ENCODE measurements at places on chromosomes 5 and 9.
A peak's percentile ranks its signal among the peaks of the same experiment; 100 is the strongest.

GRCh38 chr5:136028782-136029742 lies at the start of gene TGFBI:
TSS of gene TGFBI (plus strand) at chr5:136028988. CDS start at chr5:136029056, 68 bp downstream.
- no peak for DNase-seq

GRCh38 chr9:86328156-86328555 lies 26.1 kb downstream of the TUT7 start:
- DNase-seq, result no peak

- no peak for DNase-seq
Measured at GRCh38 chr5:32692036-32692746, 18.9 kb upstream of the NPR3 start.

DNA sequence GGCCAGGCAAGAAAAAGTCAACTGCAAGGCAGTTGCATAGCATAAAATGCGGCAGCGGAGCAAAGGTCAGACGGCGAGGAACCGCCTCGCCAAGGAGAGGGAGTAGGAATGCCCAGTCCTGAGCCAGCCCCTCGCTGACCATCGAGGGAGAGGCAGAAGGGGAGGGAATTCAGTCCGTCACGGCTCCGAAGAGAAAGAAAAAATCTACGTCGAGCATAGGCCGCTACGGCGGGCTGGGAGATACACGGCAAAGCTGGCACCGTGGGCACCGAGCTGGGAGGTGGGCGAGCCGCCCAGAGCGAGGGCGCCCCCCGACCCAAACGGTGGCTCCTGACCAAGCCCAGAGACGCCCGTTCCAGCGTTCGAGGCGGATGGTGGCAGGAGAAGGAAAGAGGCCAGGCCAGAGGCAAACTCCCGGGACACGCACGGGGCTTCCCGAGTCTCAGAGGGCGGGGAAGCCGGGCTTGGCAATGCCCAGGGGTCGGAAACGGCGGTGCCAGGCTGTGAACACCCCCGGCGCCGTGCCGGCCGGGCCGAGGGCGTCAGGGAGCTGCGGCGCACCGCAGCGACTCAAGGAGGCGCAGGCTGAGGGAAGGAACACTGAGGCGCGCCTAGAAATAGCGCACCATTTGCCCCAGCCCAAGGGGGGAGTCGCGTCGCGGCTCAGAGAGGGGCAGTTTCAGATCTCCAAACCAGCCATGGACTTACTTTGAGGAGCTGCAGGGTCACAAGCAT lies 518 bp downstream of the SPRY4 start:
- no peak for DNase-seq

GRCh38 chr5:89309268-89309667 lies 426.3 kb upstream of the MEF2C start:
- no peak for DNase-seq

DNA sequence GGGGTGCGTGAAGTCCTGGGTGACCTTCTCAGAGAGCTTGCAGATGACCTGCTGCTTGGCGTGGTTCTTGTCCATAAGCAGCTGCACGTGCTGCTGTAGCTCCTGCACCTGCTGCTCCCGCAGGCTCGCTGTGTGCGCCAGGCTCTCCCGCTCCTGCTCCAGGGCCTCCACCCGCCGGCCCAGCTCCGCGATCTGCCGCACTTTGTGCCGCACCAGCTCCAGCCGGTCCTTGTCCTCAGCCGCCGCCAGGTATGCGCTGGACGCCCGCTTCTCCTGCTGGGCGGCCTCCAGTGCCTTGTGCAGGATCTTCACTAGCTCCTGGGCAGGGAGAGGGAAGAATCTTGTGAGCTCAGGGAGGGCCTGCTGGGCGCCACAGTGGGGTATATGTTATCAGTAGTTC lies 28.5 kb upstream of the CORO2A start:
- no peak for DNase-seq

DNA sequence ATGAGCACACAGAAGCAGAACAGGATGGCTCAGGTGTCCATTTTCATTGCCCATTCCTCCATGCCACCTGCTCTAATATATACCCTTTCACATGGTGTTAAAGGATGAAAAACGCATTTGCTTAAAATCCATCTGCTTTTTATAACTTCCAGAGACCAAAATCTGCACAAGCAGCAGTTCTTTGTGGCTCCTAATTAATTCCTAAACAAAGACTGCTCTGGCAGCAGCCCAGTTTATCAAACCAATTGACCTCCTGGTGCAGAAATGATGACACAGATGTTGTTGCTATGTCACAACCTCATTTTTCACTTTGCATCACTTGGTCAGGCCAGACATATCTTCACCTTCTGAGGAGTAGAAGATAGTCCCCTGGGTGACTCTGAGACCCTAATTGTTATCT lies 141.2 kb downstream of the ASTN2 start:
- no peak for DNase-seq

- peak; percentile 86 for DNase-seq
Measured at GRCh38 chr5:142316051-142316450, 8.8 kb downstream of the SPRY4 start.

GRCh38 chr5:122515709-122516431 lies 203.8 kb downstream of the SNCAIP start:
- peak; percentile 82 for DNase-seq

DNA sequence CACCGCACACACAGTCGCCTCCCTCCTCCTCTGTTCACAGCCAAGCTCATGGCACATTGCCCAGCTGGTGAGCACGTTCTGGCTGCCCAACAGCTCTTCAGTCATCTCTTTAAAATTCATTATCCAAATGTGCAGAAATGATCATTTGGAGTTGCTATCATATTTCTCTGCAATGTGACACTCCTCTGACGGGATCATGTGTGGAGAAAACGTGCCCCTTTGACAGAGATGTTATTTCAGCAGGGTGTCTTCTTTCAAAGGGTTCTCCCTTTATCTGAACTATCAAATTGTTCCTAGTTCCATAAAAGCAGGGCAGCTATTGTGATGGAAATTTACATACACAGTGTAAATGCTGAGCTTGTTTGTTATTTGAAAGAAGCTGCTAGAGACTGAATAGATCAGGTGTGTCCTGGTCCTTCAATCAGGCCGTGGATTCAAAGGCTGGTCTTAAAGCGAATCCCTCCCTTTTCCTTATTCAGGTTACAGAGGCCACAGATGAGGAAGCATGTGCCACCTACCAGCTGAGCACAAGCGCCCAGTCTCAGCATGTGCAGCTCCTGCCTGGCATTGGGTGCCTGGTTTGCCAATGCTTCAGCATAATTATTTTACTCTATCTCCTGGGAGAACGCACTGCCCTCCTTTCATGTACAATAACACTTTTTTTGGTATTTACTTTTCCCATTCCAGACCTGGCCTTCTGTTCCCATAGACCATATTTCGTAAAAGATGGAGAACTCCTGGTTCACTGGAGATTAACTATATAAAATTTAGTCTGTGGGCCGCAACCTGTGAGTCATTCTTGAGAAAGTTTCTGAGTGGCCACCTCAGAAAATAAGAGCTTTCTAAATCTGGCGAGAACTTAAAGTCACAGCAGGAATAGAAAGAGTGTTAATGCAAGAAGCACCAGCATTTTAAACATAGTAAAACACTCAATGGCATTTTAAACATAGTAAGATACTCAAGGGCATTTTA lies 433.7 kb downstream of the ENC1 start:
- DNase-seq, result peak; percentile 99

GRCh38 chr5:116695681-116696080 lies 121.1 kb upstream of the SEMA6A start:
- DNase-seq, result no peak

DNA sequence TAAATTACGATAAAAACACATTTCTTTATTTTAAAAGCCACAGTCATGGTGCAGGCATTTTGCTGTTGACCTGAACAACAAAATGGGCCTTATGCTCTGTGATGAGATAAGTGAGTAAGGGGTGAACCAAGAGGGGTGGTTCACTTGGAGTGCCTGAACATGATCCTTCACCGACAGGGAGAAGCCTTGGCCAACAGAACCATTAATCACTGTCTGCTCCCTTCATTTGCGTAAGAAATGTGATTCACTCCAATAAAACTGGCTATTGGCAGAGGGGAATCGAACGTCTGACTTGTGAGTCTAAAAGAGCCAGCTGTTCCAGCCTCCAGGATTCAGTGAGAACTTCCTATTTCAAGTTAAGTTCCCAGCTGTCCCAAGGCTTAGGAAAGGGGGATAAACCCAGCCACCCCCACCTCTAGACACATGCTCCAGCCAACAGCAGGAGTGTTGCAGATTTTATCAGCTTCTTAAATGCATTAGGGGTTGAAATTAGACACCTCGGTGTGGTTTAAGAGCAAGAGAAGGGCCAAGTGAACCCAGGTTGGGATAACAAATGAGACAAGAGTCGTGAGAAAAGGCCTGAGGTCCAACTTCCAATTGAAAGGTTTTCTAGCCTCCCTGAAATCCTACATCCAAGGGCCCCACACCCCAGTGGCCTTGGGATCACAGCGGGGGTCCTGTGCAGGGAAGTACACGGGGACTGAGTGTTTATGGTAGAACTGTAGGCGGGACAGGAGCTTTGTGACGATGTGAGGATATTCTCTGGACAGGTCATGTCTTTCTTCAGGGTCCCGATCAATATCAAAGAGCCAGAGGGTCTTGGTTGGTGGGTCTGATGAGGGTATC lies 131.4 kb upstream of the LHFPL2 start:
- DNase-seq, result no peak

GRCh38 chr5:158875272-158875679 lies 224.4 kb downstream of the EBF1 start:
- no peak for DNase-seq

DNA sequence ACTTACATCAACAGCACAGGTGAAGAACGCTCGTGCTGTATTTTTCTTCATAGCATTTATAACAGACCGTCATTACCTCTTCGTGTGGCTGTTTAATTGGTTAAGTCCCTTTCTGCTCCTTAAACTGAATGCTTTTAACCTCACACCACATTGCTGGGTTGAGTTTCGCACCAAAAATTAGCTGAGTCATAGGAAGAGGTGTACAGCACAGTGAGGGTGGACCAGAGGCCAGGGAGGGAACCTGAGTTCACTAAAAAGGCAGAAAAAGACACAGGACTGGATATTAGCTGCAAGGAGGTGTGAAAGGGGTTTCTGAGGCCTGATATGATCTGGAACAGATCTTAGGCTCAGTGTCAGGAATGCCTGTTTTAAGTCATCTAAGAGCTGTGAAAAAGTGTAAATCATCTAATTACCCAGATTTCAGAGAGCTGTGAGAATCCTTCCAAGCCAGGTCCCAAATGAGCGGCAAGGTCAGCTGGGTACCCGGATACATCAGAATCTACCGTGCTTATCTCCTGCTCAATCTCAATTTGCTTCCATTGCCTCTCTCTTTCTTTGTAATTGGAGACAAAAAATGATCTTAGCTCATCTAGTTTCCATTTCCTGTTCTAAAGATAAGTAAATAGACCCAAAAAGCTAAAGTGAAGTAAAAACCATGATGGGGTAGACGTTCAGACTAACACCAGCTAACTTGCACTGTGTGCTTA lies 7.1 kb upstream of the CFAP90 start:
- no peak for DNase-seq

DNA sequence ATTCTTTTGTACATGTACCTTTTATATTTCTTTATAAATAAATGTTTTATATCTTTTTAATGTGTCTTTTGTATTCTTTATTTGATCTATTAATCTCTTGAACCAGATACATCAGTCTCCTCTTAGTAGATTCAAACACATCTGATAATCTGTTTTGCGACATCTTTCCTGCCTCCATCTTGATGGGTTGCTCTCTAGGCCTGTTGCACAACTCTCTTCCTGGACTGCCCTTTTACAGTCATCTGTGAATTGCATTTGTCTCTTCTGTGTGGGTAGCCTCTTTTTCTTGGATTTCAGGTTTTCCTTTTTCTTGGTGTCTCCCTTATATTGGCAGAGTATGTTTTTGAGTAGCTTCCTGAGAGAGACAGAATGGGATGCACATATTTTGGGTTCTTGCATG lies 6.2 kb downstream of the ZFYVE16 start:
- DNase-seq, result no peak

GRCh38 chr9:109417054-109417453 lies 81.1 kb downstream of the PTPN3 start:
- no peak for DNase-seq

Data from NCI-H748 treated with DMSO at 0.1 percent for 48 hours (cell line).